Pons (tissue), 1 donor: ENCODE measurements at places on chromosomes 1 and 21.
A peak's percentile ranks its signal among the peaks of the same experiment; 100 is the strongest.

GRCh38 chr1:3555131-3555920, 56.0 kb downstream of the MEGF6 start:
- no peak for DNase-seq

GRCh38 chr1:10105484-10105883, 72.7 kb downstream of the UBE4B start:
- DNase-seq: peak; percentile 76

- no peak for DNase-seq
These were observed 54.4 kb downstream of the TIAM1 start for GRCh38 chr21:31289702-31290101.

GRCh38 chr1:207925210-207925609, 14.3 kb upstream of the CD34 start:
- peak; percentile 35 for DNase-seq

DNA sequence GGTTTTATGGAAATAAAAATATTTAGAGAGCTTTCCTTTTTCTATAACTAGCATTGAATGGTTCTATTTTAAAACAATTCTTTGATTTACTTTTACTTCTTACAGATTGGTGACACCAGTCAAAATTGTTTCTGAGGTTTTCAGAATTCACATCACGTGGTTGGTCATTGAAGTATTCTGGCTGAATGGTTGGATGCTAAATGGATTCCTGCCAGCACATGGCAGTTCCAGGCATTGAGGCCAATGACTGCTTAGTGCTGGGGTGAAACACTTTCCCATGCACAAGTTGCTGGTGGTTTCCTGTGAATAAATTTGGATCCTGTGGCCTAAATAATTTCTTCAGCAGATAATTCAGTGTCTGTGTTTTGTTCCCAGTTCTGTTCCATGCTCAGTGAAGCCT, 20.6 kb downstream of the NCAM2 start:
- DNase-seq: peak; percentile 90

GRCh38 chr1:209597499-209597898, 14.0 kb downstream of the CAMK1G start:
- no peak for DNase-seq

DNA sequence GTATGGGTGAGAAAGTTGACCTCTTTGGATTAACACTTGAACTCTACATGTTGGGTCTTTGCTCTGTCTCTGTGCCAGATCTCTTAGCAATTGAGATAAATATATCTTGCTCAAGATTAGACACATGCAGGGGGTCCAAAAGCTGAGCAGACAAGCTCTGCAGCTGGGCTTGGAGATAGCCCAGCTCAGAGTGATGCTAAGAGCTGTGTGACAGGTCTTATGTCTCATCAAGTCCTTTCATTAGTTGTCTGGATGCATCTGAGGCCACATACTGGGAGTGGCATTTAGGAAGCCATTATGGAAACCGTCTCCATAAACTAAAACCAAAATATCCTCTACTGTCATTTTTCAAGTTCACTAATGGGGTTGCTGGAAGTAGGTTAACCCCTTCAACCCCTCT, 289.4 kb upstream of the DUSP10 start:
- DNase-seq: no peak
